ENCODE measurements at places on chromosomes 16 and 17.

DNA sequence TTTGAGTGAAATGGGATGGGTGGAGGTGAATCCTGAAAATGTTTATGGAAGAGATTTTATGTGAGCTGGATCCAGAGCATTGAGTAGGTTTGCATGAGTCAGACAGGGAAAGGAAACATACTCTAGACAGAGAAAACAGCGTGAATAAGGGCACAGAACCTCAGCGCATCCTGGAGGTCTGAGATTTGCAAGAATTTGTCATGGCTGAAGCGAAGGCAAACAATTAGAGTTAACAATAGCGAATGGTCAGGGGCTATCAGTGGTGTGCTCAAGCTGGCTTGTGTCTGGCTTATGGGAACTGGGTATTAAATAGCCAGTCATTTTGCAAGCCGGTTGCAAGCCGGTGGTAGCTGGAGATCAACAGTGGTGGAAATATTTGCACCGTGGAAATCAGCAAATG, 36.4 kb downstream of the MAP2K6 start:
- DNase-seq: no peak

- peak; percentile 82 for DNase-seq
Measured at GRCh38 chr16:11639925-11640899, 28.0 kb upstream of the SNN start.

GRCh38 chr16:51163366-51163765, 12.3 kb upstream of the SALL1 start:
- DNase-seq: no peak

DNA sequence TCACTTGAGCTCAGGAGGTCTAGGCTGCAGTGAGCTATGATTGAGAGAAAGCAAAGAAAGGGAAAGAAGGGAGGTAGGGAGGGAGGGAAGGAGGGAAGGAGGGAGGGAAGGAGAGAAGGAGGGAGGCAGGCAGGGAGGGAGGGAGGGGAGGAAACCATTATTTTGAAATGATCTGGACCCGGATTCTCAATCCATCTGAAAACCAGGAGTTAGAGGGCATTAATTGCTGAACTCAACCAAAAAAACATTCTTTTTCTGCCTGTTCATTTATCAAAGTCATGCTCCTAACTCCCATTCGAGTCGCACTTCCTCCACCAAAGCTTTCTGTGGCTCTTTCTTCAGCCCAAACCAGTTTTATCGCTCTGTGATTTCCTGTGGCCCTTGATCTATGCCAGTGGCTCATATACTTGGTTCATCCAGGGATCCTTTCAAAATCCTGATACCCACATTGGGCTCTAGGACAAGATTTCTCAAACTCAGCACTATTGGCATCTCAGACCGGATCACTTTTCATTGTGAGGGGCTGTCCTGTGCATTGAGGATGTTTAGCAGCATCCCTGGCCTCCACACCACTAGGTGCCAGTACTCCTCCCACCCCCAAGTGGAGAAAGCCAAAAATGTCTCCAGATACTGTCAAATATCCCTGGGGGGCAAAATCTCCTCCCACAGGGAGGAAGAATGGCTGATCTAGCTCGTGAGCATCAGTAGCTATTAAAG, 38.2 kb downstream of the CMTM4 start:
- DNase-seq: no peak

DNA sequence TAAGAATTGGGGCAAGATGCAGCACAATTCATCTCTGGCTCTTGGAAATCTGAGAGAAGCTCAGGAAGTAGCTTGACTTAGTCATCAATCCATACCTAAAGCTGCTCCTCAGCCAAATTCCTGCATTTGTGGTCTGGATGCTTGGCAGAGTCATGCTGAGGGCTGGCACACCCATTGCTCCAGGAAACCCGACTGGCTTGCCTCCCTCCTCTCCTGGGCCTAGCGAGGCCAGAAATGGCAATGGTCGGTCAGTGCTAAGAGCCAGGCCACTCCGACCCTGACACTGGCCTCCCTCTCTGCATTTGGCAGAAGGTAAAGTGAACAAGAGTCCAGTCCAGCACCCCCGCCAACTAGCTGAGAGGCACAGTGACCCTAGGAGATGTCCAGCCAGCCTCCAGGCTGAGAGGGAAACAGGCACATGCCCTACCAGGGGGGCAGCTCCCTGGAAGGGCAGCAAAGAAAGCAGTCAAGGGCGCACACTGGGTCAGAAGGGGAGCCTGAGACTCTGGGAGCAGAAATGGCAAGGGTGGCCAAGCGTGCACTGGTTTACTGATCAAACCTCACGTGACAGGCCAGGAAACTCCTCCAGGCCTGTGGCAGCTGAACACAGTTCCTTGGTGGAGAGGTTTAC, 10.0 kb downstream of the POLDIP2 start:
- DNase-seq: no peak

DNA sequence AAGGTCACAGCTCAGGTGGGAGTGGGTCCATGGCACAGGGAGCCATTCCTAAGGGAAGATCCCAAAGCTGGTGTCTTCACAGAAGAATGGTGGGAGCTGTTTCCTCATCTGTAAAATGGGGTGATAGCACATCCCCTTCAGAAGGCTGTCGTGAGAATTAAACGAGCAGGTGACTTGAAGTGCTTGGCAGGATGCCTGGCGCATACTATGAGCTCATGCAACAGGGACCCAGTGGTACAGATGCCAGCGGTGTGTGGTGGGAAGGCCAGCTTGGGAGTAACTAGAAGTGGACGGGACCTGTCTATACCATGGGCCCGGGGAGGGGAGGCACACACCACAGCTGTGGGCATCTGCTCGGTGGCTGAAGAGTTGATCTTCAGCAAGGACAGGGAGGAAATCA, 189.3 kb upstream of the TNRC6C start:
- DNase-seq: no peak

GRCh38 chr17:18968945-18969887, 17.3 kb downstream of the SLC5A10 start:
- no peak for DNase-seq

GRCh38 chr17:320139-320538, 32.5 kb downstream of the RPH3AL start:
- no peak for DNase-seq

DNA sequence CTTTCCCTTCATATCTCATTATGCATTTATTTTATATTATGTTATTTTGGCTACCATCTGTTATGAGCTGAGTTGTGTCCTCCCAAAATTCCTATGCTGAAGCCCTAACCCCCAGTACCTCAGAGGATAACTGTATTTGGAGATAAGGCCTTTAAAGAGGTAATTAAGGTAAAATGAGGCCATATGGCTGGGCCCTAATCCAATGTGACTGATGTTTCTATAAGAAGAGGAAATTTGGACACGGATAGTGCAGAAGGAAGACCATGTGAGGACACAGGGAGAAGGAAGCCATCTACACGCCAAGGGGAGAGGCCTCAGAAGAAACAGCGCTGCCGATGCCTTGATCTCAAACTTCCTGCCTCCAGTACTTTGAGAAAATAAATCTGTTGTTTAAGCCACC, 557.7 kb upstream of the CDH5 start:
- no peak for DNase-seq

- no peak for DNase-seq
Measured at GRCh38 chr16:50916040-50916439, 174.2 kb downstream of the CYLD start.

- no peak for DNase-seq
Measured at GRCh38 chr17:83014940-83015910, 64.2 kb upstream of the METRNL start.
